ENCODE measurements at places on chromosomes 11 and 22.
A peak's percentile ranks its signal among the peaks of the same experiment; 100 is the strongest.

DNA sequence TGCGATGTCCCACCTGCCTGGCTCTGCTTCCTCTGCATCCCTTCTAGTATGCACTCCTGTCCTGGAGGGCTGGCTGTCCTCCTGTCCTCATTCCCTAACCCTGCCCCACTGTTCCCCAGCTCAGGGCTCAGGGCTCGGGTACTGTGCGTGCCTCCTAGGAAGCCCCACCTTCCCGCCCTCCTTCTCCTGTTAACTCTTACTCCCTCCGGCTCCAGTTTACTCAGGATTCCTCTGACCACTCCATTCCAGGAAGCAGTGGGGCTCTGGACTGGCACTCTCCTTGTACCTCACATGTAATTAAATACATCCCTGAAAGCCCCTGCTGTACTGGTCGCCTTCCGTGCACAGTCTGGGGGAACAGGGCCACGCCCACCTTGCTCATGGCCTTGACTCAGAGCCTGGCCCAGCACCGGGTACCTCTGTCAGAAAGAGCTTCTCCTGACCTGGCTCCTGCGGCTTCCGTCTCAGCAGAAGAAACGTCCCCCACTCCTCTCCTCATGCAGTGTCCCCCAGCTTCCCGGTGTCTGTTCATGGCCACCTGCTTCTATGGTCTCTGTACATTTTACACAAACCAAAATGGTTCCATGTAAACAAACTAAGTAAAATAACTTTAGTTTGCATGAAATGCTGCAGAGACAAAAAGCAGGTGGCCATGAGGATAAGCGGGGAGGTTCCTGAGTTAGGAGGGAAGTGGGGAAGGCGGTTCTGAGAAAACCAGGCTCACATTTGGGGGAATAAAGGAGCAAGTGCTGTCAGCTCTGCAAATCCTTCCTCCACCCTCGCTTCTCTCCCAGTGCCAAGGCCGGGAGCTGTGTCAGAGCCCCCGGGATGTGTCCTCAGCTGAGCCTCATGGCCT, 445.9 kb downstream of the BRD1 start:
- DNase-seq, result no peak

DNA sequence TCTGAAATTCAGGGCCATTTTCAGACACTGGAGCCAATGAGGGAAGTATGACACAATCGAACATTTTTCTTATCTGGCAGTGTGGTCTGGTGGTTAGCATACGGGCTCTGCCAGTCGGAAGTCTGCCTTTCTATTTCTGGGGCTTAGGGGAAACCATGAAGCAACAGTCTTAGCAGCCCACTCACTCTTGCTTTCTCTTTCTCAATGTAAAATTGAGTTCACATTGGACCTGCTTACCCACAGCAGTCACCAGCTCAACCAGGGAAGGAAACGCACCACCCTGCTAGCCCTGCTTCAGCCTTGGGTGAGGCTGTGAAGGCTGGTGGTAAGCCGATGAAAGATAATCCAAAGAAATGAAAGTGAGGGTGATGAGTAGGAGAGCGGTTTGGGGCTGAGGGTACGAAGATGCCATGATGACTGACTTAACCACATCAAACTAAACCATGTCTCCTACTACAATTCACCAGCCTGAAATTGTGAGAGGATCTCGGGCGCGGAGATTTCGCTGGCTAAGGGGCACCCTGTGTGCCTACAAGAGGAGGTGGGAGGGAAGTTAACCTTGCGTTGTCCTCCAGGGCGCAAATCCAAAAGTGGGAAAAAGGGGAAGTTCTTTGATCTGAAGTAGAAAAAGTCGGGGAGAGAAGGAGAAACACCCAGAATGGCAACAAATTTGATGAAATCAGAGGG, 2.0 kb upstream of the LMO2 start:
- peak; percentile 79 for DNase-seq

GRCh38 chr11:19602406-19602805, 110.2 kb upstream of the NAV2 start:
- DNase-seq, result no peak

DNA sequence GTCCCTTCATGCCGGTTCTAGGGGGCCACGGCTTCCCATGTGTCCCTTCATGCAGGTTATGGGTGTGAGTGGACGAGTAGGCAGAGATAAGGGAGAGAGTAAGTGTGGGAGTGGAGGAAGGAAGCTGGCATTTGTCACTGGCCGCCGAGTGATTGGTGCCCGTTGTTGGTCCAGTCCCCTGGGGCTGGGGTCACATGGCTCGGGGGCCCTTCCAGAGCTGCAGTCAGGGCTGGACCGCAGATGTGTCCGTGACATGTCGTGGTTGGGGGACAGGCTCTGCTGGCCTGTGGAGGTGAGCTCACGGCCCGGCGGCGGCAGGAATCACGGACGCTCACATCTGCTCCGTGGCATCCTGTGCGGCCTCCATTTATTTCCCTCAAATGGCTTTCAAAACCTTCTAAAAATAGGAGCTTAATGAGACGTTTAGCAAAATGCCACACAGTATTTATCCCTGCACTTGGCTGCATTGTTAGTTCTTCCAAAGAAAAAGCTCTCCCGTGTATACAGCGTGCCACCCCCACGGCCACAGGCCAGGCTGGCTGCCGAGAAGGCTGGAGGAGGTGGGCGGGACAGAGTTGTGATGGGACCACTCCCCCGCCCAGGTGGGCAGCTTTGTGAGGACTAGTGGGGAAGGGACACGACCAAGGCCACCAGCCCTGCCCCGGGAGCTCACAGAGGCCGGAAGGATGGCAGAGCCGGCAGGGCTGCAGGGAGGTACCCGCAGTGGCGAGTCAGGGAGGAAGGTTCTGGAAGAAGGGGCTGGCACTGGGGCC, 386.7 kb downstream of the TBC1D22A start:
- no peak for DNase-seq

GRCh38 chr11:1618231-1618630, 3.7 kb downstream of the KRTAP5-4 start:
- no peak for DNase-seq

DNA sequence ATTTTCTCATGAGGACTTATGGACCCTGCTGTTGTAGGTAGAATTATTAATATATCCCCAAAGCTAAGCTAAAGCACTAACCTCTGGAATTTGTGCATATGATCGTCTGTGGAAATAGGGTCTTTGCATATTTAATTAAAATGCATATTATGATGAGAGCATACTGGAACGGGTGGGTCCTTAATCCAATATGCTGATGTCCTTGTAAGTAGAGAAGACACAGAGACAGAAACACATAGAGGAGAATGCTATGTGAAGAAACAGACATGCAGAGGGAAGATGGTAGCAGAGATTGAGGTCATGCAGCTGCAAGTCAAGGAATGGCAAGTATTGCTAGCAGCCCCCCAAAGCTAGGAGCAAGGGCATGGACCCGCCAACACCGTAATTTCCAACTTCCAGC, 439.2 kb downstream of the LRRC4C start:
- DNase-seq, result no peak

- DNase-seq, result no peak
Measured at GRCh38 chr11:14070896-14071295, 108.4 kb downstream of the SPON1 start.

- DNase-seq, result no peak
Measured at GRCh38 chr11:72189455-72190250, 2.3 kb upstream of the FOLR1 start.

DNA sequence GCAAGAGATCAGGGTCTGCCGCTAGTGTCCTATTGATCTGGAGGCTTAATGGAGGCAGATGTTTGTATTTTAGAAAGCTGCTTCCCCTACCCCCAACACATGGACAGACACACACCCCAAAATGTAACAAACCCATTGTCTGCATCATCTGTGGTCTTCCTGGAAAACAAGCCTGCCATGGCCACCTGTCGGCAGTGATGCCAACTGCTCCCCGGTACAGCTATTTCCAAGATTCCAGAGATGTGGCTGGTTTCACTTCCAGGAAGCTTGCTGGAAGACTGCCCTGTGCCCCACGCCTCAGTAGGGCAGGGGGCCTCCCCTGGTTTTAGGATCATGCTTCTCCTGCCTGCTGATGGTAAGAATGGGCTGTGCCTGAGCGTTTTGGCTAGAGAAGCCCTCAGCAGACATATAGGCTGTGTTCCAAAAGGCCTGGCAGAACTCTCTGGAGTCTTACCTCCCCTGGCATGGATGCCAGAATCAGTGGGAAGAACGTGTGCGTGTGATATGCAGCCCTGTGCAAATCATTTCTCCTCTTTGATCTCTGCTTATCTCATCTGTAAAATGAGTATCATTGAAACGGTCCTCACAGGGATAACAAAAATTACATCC, 108.6 kb downstream of the FBXO7 start:
- no peak for DNase-seq

DNA sequence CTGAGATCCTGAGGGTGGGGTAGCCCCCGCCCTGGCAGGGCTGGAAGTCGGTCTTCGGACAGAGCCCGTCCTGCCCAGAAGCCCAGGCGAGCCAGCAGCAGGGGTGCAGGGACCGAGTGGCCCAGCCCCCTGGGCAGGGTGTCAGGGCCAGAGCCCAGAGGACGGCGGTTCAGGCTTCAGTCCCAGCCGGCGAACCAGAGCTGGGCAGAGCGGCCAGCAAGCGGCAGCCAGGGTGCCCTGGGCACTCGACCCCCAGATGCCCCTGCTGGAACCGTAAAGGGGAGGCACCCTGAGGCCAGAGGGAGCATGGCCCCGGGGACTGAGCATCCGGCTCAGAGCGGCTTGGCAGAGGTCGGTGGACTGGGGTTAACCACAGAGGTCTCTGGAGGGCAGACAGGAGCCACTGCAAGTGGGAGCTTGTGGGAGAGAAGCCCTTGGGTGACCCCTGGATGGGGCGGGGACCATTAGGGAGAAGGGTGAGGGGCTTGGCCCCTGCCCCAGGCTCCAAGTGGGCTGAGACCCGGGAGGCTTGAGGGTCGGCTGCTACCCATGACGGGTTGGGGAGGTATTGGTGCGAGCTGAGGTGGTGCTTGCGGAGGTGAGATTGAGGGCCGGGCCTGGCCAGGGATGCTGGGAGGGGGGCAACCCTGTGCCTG, 15.9 kb downstream of the LSP1 start:
- DNase-seq, result no peak

DNA sequence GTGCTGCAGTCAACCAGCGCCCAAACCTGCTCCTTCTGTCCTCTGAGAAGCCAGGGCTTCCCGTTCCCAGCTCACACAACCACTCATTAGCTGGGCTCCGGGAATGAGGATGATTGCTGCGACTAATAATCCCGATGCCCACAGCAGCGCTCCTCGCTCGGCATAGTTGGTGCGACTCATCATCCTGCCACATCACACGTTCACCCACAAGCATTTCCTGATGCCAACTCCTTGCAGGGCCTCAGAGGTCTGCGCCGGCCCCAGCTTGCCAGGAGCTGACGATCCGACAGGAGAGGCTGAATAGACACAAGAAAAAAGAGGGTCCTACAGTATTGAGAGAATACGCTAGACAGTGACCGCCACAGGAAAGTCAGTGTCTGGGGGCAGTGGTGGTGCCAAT, 10.6 kb upstream of the CSNK1E start:
- no peak for DNase-seq
